ENCODE measurements at places on chromosomes 4 and X. TPM values are rescaled to one million over a fixed set of nuclear protein-coding genes. Genes with fewer than 3 reads are reported as not detected.

DRD5 gene
- not detected for total RNA-seq

DNA sequence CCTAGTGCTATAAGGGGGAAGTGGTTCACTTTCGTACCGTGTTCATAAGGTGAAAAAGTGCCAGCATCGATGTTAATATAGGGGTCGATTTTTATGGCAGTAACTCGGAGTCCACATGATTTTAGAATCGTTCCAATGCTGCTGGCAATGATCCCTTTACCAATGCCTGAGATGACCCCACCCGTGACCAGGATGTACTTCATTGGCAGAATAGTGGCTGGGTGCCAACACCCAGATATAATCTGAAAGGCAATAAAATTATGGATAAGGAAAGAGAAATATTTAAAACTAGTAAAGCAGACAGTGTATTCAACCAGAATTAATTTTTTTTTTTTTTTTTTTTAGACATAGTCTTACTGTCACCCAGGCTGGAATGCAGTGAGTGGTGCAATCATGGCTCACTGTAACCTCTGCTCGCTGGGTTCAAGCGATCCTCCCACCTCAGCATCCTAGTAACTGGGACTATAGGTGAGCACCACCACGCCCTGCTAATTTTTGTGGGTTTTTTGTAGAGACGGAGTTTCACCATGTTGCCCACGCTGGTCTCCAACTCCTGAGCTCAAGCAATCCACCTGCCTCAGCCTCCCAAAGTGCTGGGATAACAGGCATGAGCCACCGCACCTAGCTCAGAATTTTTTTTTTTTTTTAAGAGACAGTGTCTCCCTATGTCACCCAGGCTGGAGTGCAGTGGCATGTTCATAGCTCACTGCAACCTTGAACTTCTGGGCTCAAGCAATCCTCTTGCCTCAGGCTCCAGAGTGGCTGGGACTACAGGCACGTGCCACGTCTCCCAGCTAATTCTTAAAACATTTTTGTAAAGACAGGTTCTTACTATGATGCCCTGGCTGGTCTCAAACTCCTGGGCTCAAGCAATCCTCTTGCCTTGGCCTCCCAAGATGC, 9.5 kb downstream of the CTPS2 start:
- H3K4me1 ChIP-seq, result no peaks in the 10 kb centered on the region
- no peak overlapping the region for H3K4me3 ChIP-seq
- no peak overlapping the region for H3K27ac ChIP-seq
- H3K27me3 ChIP-seq, result no peaks in the 10 kb centered on the region

DNA sequence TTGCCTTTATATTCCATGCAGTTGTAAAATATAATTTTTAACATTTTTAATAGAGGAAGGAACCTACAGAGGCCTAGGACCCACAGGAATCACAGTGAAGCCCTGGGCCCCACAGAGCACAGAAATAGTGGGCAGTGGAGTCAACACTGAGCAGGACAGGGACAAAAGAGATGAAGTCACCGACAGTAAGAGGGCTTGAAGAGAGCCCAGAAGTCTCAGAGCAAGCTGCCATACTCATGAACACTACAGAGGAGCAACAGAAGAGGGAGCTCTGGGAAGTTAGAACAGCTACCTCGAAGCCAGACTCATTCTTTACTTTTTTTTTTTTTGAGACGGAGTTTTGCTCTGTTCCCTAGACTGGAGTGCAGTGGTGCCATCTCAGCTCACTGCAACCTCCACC, 149.3 kb upstream of the TENM3 start:
- no peaks in the 10 kb centered on the region for H3K27me3 ChIP-seq
- H3K27ac ChIP-seq, result no peak overlapping the region
- H3K4me3 ChIP-seq, result no peak overlapping the region
- H3K36me3 ChIP-seq, result no peaks in the 10 kb centered on the region

DNA sequence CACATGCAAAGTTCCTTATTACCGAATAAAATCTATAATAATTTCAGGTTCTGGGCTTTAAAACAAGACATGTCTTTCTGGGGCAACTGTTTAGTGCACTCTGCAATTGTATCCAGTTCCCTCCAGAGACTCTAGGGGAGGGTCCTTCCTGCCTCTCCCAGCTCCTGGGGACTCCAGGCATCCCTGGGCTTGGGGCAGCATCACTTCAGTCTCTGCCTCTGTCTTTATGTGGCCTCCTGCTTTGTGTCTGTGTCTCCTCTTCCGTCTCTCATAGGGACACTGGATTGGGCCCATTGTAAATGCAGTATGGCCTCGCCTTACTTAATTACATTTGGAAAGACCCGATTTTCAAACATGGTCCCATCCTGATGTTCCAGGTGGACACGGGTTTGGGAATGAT, 10.9 kb upstream of the ASMTL start:
- peak; percentile 41 for DNase-seq
- peak overlapping the region; percentile 74 for H3K4me3 ChIP-seq
- H3K27me3 ChIP-seq, result no peaks in the 10 kb centered on the region
- H3K36me3 ChIP-seq, result peaks cover 48% of the 10 kb centered on the region
- peaks cover 73% of the 10 kb centered on the region for H3K4me1 ChIP-seq

DNA sequence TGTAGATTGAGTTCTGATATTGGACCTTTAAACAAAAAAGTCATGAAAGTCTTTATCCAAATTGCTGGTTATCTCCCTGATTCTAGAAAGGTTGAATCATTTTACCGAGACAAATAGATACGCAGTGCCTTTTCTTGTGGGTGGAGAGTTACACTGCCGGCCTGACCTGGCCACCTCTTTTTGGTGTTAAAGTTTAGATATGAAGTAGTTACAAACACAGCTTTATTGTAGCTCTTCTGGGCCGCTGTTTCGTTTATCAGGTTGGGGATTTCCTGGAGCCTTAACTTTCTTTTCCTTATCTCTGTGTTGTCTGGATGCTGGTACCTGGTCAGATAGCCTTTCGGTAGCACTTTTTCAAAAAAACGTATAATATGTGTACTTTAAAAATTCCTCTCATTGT, 31.0 kb downstream of the FNIP2 start:
- no peak overlapping the region for H3K27ac ChIP-seq
- H3K4me1 ChIP-seq, result peaks cover 9% of the 10 kb centered on the region
- no peak overlapping the region for H3K4me3 ChIP-seq
- DNase-seq, result no peak

- no peaks in the 10 kb centered on the region for H3K4me1 ChIP-seq
- H3K36me3 ChIP-seq, result no peaks in the 10 kb centered on the region
- no peak overlapping the region for H3K27ac ChIP-seq
- no peak for DNase-seq
- peaks cover 2% of the 10 kb centered on the region for H3K27me3 ChIP-seq
- no peak overlapping the region for H3K4me3 ChIP-seq
Measured at GRCh38 chr4:147029296-147029695, 83.6 kb upstream of the TTC29 start.

DNA sequence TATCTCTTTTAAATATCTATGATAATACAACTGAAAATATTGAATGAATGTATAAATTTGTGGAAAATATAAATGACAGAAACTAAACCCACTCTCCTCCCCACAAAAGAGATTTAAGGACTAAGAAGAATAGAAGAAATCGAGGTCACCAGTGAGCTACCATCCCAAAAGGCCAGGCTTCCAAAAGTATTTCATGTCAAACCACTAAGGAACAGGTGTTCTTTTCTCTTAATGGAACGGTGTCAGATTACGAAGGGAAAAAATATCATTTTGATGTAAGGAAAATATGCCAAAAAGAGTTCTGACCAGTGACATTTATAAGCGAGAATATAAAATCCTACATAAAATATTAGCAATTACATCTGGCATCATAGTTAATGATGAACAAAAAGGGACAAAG, 13.6 kb upstream of the TCEAL4 start:
- no peaks in the 10 kb centered on the region for H3K36me3 ChIP-seq
- no peaks in the 10 kb centered on the region for H3K4me1 ChIP-seq
- no peak for DNase-seq
- no peak overlapping the region for H3K4me3 ChIP-seq
- H3K27me3 ChIP-seq, result no peaks in the 10 kb centered on the region
- no peak overlapping the region for H3K27ac ChIP-seq

GRCh38 chr4:2785613-2786012, 7.3 kb upstream of the SH3BP2 start:
- peaks cover 9% of the 10 kb centered on the region for H3K36me3 ChIP-seq
- H3K27ac ChIP-seq, result no peak overlapping the region
- DNase-seq, result no peak
- no peak overlapping the region for H3K4me3 ChIP-seq
- H3K4me1 ChIP-seq, result peaks cover 21% of the 10 kb centered on the region

DNA sequence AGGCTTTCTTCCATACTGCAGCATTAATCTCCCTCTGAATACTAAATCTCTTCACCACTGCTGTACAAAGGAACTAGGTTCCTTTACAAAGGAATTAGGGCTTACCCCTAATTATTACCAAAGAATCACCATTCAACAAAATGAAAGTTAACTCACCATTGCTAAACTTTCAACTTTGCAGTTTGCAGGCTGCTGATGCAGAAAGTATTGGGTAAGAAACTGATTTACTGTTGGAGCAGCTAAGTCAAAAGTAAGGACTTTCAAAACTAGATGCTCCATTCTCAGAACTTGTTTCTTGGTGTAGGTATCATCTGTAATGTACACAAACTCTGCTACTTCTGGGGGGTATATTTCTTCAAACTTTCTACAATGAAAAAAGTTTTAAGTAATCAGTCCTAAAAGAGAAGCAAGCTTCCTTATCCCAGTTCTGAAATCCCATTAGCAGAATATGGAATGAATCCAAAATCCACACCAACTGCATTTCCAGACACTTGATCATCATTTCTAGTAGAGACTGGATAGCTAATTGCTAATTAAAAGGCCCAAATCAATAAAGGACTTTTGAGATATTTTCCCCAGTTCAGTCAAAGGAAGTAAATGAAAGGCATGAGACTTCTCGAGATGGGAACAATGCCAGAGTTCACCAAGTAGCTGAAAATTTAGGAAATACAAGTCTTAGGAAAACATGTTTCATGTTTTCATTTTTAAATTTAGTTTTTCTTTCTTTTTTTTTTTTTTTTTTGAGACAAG, 4.3 kb downstream of the CCNA2 start:
- H3K36me3 ChIP-seq, result peaks cover 69% of the 10 kb centered on the region
- no peaks in the 10 kb centered on the region for H3K27me3 ChIP-seq
- H3K27ac ChIP-seq, result peak overlapping the region; percentile 61
- H3K4me1 ChIP-seq, result peaks cover 57% of the 10 kb centered on the region

HSD17B13 gene
- 0.09 TPM for total RNA-seq

- no peaks in the 10 kb centered on the region for H3K27me3 ChIP-seq
- no peak overlapping the region for H3K27ac ChIP-seq
- no peak overlapping the region for H3K4me3 ChIP-seq
- H3K36me3 ChIP-seq, result no peaks in the 10 kb centered on the region
Measured at GRCh38 chr4:157550028-157550427, 329.5 kb downstream of the GRIA2 start.

GRCh38 chr4:77194366-77194765, 37.4 kb downstream of the CCNG2 start:
- H3K27ac ChIP-seq, result no peak overlapping the region
- peaks cover 17% of the 10 kb centered on the region for H3K27me3 ChIP-seq
- no peak for DNase-seq

LIMCH1 gene
- not detected for total RNA-seq

DNA sequence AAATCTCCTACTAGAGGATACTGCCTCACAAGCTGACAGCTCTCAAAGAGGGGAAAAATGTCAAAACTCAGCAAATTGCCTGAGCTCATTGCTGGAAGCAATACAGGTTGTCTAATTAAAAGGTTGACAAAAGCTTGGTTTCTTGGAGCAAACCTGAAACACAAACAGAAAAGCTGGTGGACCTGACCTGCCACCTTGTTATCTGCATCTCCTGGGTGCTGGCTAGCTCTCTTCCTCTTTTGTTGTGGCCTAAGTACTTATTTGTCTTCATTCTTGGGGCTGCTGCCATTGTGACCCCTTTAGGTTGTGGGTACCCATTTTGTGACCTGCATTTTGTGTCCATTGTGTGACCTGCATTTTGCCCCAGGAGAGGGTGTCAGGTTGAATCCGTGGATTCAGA, 184.5 kb downstream of the KIT start:
- no peak for DNase-seq
- H3K36me3 ChIP-seq, result no peaks in the 10 kb centered on the region
- no peaks in the 10 kb centered on the region for H3K4me1 ChIP-seq
- H3K4me3 ChIP-seq, result no peak overlapping the region

SPIN2A gene
- total RNA-seq, result 0.89 TPM

- no peak overlapping the region for H3K4me3 ChIP-seq
- H3K4me1 ChIP-seq, result no peaks in the 10 kb centered on the region
- no peak for DNase-seq
- H3K36me3 ChIP-seq, result no peaks in the 10 kb centered on the region
- peaks cover 67% of the 10 kb centered on the region for H3K27me3 ChIP-seq
Measured at GRCh38 chr4:55736605-55737183, 82.9 kb upstream of the EXOC1L start.

DCAF8L2 gene
- not detected for total RNA-seq

NHSL2 gene
- total RNA-seq, result 2.2 TPM

TMEM35A gene
- not detected for total RNA-seq
